Glomerular endothelial cell (primary cell): ENCODE measurements at places on chromosomes 2 and 18.

GRCh38 chr2:237886685-237887481 lies 27.5 kb downstream of the RAMP1 start:
- no peak for DNase-seq

DNA sequence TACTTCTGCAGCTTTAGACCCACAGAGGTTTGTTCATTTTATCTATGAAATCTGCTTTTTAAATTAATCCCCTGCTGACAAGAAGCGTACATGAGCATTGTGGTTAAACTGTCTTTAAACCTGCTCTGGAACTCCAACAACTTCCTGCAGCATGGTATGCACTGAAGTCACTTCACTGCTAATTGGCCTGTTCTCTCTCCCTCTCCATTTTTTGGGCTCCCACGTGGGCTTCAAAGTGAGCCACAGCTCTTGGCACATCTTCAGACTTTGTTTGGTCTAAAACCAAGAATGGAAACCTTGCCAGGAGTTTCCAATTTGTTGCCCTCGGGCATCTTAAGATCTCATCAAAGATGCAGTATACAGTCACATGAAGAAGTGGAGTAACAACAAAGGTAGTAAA lies 311.4 kb downstream of the LRRTM1 start:
- no peak for DNase-seq

DNA sequence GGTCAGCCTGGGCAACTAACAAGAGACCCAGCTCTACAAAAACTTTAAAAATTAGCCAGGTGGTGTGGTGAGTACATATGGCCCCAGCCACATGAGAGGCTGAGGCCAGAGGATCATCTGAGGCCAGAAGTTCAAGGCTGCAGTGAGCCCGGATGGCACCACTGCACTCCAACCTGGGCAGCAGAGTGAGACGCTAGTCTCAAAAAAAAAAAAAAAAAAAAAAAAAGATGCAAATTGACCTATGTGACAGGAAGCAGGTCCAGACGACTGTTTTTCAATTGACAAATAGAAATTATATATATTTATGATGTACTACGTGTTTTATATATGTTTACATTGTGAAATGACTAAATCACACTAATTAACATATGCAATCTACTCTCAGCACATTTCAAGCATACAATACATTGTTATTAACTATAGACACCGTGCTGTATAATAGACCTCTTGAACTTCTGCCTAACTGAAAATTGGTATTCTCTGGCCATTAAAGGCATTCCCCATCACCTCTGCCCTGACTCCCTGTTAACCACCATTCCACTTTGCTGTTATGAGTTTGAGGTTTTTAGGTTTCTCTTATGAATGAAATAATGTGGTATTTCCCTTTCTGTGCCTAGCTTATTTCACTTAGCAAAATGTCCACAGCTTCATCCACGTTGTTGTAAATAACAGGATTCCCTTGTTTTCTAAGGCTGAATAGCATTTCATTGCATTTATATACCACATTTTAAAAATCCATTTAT lies 32.4 kb upstream of the MGAT4A start:
- DNase-seq, result no peak

GRCh38 chr2:100783987-100784386 lies 36.0 kb upstream of the NPAS2 start:
- DNase-seq, result no peak

DNA sequence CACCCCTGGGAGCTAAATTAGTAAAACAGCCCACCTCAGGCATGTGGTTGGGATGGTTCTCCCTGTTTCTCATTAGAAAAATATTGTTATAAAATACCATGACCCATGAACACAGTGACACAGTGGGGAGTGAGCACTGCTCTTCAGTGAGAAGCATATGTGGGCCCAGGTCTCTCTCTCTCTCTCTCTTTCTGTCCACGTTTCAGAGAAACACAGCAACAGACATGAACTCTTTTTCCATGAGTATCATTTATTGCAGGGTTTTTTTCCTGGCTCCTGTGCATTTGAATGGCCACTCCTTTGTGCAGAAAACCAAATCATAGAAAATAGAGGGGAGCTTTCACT lies 41.2 kb downstream of the CYRIA start:
- DNase-seq, result no peak

DNA sequence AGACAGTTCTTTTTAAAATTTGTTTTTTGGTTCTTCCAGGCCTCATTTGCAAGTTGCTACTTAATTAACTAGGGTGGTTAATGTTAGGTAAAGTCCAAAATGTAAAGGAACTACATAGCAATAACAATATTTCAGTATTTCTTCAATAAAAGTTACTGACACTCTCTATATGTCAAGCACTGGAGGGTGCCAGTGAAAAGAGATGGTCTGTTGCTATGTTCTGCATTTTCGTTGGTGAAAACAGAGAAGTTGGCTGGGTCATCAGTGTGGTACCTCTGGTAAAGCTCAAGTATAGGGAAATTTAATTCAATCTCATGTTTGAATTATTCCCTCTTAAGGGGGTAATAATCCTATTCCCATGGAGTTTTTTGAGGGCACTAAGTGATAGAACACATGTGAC lies 16.3 kb upstream of the SCN1A start:
- DNase-seq, result no peak

- DNase-seq, result no peak
Measured at GRCh38 chr2:54403512-54404238, 52.5 kb upstream of the SPTBN1 start.

DNA sequence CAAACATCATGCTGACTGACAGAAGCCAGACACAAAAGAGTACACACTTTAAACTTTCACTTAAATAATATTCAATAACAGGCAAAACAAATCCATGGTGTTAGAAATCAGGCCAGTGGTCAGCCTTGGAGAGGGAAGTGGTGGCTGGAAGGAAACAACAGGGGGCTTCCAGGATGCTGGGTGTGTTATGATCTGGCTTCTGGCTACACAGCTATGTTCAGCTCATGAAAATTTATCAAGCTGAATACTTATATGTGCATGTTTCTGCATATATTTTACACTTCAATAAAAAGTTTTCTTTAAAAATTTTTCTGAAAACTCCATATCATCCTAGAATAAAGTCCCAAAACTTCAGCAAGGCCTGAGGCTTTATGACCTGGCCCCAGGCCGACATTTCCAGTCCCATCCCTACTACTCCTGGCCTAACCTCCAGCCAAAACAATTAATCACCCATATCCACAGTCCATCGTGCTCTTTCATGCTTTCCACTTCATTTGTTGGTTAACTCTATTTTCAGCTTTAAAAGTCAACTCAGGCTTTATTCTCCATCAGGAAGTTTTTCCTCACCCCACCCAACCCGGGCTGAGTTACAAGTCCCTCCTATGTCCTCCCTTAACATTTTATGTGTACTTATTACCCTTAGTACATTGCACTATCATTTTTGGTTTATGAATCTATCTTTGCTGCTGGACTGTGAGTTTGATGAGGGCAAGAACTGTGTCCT lies 27.9 kb upstream of the SPTBN1 start:
- no peak for DNase-seq

- DNase-seq, result no peak
Measured at GRCh38 chr2:56784046-56784445, 600.3 kb downstream of the CCDC85A start.

GRCh38 chr2:241804326-241805229 lies 4.4 kb upstream of the NEU4 start:
- no peak for DNase-seq

GRCh38 chr2:54586062-54586461 lies 129.9 kb downstream of the SPTBN1 start:
- DNase-seq, result no peak

- no peak for DNase-seq
Measured at GRCh38 chr2:61998426-61998825, 93.0 kb downstream of the COMMD1 start.

DNA sequence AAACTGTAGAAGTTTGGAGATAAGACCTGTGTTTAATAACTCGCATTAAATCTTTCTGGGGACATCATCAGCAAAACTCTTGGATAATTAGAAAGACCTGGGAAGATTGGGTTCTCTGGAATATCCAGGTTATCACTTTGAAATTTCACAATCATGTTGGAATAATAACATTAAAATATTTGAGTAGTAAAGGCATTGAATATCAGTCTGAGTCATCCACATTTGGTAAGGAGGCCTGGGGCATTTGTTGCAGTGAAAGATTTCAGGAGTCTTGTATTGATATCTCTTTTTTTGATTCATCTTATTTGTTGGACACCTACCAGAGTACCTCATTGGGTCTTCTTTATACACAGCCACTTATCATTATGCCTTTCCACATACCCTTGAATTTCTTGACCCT lies 95.9 kb downstream of the EPB41L5 start:
- no peak for DNase-seq

DNA sequence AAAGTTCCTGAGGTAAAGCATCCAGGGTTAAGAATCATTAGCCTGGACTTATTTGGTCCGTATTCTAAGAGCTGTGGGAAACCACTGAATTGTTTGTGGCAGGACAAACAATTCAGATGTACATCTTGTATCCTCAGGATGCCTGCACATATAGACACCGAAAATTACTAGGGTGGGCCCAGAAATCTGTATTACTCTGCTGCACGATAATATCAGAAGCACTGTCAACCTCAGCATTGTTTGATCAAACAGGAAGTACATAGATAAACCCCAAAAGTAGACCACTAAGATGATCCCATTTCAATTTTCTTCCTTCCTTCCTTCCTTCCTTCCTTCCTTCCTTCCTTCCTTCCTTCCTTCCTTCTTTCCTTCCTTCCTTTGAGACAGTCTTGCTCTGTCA lies 34.2 kb upstream of the SPRED2 start:
- DNase-seq, result no peak

DNA sequence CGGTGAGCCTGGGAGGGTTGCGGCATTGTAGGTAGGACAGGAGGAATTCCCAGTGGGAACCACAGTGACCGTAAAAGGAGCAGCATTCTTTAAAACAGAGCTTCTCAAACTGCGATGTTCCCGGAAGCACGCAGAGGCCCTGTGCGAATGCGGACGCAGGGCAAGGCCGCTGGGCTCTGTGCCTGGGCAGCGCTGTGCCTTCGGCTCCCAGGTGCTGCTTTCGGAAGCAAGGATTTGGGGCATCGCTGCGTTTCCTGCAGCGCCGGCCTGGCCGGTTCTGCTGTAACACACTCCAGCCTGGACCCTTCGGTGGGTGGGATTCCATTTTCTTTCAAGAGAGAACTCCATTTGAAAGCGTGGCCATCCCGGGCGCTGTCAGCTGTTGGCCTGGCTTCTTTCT lies 118.6 kb downstream of the PTGR3 start:
- DNase-seq, result no peak

DNA sequence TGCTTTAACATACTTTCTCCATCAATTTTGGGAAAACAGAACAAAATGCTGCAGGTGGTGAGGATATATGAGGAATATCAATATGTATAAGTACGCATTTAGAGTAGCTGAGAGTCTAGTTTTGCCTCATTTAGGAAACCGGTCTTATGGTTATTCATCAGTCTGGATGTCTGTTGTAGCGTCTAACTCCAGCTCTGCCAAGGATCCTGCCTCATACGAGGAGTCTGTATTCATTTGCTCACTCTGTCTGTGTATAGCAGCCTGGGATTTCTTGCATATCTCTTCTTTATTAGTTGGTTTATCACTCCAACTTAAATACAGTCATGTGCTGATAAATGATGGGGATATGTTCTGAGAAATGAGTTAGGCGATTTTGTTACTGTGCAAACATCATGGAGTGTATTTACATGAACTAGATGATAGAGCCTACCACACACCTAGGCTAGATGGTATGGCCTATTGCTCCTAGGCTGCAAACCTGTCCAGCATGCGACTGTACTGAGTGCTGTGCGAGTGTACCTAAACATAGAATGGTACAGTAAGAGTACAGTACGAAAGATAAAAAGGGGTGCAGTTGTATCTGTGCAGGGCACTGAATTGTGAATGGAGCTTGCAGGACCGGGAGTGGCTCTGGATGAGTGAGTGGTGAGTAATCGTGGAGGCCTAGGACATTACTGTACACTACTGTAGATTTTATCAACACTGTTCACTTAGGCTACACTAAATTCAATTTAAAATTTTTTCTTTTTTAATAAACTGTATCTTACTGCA lies 148.1 kb downstream of the ZNF407 start:
- DNase-seq, result no peak

DNA sequence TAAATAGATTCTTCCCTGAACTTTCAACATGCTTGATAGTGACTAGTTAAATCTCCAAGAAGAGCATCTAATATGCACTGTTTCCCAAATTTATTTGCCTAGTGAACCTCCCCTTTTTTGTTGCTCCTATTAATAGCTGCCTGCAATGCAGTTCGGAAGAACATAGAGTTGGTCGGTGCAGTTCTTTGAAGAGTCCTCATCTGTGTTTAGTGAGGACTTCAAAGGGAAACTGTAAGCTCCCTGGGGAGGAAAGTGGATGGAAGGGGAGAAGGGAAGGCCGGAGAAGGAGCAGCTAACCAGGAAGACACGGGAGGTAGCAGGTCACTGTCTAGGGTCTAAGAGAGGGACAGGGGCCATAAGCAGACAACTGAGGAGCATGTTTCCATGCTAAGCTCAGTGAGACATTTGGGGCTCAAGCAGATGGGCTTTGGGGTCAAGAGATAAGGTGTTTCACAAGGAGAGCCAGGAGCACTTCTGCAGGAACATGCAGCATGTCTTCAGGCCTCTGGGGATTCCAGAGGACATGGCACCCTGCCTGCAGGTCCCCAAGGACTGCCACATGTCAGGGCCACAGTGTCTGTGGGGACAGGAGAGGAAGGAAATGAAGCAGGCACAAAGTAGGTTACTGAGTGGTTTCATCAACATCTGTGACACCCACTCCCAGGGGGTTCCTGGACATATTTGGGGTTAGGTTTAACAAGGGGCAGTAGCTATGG lies 48.7 kb upstream of the ANXA4 start:
- no peak for DNase-seq

DNA sequence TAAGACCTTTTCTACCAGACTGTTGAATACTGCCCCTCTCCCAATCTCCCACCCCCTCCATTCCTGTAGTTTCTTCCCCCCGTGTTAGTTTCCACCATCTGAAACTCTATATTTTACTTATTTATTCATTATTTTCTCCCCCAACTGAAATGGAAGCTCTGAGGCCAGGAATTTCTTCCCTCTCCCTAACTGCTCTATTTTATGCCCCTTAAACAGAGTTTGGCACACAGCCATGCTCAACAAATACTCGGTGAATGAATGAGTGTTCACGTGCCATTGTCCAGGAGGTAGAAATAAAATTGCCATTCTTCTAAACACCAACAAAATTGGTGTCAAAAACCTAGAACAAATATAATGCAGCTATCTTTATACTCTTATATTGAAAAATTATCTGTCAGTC lies 5.6 kb downstream of the ITGB1BP1 start:
- DNase-seq, result no peak

DNA sequence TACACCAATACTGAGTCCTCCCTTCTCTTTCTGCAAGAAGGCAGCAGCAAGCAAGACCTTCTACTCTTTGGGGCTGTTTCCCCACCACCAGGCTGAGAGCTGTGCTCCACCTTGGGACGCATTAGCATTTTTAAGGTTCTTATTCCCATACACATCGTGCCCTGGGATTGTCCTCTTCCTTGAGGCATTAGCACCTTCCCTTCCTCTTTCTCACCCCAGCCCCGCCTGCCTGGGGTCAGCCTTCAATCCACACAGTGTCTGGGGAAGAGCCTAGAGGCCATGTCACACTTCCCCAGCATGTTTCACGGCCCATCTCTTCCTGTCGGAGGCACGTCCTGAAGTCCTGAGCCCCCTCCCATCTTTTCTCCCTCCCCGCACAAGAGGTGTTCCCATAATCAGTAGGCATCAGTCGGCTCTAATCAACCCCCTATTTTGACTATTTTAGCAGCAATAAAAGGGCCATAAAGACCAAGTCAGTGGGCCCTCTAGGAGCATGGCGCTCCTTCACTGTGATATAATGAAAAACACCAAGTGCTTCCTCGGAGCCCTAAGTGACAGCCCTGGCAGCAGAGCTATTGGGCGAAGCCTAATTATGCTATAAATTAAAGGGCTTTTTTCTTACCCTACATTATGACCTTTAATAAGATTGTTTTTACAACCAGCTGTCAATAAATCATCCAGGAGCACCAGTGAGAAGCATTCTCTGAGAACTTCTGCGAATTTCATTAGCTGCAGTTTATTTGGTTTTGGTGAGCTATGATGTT lies 55.0 kb upstream of the PKDCC start:
- no peak for DNase-seq
